Cerebellar cortex (tissue), 1 donor: ENCODE measurements at places on chromosomes 2 and 18.

DNA sequence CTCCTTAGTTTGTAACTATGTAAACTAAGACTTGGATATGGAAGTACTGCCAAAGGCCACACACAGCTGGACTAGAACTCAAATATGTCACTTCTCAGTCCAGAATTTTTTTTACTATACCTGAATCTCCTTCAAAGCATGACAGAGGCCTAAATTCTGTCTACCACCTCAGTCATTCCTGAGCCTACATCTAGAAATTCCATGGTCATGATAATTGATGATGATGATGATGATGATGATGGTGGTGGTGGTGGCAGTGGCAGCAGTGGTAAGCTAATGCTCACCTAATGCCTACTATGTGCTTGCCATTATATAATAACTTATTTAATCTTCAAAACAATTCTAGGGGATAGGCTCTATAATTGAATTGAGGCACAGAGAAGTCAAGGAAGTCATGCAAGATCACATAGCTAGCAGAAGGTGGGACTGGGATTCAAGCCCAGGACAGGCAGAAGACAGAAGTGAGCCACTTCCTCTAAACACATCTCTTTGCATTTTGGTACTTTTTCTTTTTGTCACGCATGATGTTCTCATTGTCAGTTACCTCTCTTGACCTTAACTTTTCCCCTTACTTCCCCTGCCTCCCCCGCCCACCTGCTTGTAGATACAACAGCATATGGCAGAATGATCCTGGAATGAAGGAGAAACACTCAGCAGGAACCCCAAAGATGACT is 539.3 kb downstream of the TNS1 start:
- DNase-seq, result no peak

GRCh38 chr2:9169349-9170107 is 37.1 kb upstream of the ASAP2 start:
- DNase-seq, result no peak

DNA sequence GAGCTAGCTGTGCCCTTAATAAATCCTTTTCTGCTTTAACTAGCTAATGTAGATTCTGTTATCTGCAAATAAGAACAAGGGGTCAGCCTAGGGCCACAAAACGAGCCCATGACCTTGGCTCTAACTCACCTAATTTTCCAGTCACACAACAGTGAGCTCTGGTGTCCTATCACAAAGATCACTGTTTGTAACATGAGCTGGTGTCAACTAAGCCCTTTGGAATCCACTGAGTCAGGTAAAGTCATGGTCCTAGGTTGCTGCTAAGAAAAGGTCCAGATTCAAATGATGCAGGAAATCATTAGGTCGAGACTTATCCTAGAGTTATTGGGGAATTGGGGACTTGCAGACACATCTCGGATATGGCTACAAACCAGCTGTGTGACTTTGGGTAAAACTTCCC is 49.9 kb downstream of the ST8SIA5 start:
- DNase-seq, result no peak

DNA sequence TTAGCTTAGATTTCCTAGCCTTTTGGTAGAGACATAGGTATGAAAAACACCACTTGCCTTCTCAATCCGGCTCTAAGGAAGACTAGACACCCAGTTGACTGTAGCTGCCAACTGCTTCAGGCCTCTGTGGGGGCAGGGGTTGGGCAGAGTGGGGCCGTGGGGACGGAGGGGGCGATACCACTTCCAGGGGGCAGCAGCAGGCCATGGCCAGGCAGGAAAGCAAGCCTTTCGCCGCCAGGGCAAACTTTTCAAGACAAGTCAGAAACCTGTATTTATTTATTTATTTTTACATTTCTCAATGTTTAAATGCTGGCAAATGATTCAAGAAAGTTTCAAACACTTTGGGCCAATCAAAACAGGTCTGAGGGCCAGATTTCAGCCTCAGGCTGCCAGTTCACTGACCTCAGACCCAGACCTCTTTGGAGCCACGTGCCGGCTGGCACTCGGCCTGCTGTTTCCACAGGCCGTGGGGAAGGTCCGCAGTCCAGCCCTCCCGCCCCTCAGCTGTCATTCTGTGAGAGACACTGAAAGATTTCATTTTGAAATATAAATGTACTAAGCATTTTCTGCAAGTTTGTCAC is 63.8 kb downstream of the MEX3C start:
- DNase-seq, result no peak

DNA sequence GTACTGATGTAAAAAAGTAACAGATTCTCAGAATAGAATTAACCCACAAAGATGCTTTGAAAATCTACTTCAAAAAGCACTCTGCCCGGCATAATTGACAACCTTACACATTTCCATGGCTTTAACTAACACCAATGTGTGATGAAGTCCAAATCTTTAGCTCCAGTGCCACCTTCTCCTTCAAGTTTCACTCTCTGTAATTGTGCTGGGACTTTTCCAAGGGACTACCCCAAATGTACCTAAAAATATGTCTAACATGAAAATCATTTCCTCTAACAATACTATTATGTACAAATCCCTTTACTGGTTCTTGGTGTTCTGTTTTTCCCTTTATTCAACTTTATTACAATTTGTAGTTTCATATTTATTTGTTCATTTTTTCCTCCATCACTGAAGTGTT is 20.6 kb upstream of the UBE2E3 start:
- DNase-seq, result no peak
